ENCODE measurements at places on chromosomes 4 and X.

DNA sequence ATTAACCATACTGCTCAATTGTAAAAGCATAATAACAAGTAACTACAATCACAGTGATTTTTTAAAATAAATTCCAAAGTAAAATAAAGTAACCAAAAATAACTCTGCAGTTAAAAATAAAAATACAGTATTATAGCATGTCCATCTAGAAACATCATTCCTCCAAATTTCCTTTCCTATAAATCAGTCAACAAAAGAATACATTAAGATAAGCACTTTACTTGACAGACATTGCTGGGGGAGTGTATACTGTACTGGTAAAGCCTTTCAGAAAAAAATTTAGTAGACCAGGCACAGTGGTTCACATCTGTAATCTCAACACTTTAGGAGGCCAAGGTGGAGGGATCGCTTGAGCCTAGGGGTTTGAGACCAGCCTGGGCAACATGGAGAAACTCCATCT, 91.1 kb downstream of the LRBA start:
- no peak for DNase-seq

DNA sequence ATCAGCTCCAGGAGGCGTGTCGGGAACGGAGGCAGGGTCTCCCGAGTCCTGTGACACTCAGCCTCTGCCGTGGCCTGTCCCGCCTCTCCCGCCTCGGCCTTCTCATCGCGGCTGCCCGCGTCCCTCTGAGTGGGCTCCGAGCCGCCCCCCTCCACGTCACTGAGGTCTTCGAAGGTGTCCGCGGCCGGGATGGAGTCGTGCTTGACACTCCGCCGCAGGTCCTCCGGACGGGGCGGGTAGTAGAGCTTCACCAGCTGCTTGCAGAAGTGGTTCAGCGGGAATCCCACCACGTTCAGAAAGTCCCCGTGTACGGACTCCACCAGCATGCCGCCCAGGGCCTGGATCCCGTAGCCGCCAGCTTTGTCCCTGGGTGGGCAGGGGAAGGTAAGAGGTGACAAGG, 25.0 kb downstream of the ASMTL start:
- no peak for DNase-seq

DNA sequence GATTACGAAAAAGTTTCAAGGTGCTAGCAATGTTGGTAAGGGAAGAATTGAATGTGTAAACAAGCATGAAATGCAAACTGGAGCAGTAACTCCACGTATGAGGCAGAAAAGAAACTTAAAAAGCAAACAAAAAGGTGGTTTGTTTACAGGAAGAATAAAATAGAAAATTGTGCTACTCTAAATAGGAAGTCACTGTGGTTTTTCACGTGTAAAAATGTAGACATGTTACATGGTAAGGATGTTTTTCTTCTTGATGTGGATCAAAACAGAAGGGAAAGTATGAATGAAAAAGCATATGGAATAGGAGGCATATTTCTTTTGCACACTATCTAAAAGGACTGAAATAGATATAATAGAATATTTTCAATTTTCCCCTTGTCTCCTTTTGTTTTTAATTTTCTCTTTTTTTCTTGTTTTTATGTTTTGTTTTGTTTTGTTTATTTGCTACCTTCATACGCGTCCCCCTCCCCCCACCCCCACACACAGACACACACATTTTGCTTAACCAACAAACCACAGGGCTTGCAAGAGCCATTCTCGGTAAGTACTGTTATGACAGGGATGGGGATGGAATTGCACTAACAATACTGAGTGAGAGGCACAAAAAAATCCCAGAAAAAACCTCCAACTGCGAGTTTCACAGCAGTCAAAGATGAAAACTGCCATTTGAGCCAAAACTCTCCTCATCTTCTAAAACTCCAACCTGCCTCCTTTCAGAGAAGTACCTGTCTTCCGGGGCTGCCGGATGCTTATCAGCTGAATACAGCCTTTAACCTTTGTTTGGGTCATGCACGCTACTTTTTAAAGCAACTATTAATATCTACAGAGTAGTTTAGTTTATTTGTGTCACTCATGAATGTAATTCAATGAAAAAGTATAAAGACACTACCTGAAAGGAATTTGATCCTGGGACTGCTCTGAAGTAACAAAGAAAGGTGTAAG, 135.8 kb downstream of the IL15 start:
- no peak for DNase-seq

DNA sequence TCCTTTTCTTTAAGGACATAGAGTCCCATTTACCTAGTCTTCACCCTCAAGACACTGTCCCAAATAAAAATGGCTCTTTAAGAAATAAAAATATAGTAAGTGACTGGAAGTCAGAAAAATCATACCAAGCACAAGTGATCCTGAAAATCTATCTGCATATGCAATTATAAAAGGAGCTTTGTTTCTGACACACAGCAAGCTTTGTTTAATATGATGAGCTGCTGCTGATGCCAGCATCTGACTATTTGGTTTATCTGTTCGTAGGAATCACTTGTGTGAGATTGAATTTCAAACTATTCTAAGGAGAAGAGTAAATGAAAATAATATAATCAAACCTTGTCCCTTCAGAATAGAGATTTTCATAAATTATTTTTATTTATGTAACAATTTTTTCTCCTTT, 332.4 kb downstream of the PCDH7 start:
- no peak for DNase-seq

GRCh38 chr4:7867701-7868435, 71.8 kb downstream of the AFAP1 start:
- peak; percentile 35 for DNase-seq

DNA sequence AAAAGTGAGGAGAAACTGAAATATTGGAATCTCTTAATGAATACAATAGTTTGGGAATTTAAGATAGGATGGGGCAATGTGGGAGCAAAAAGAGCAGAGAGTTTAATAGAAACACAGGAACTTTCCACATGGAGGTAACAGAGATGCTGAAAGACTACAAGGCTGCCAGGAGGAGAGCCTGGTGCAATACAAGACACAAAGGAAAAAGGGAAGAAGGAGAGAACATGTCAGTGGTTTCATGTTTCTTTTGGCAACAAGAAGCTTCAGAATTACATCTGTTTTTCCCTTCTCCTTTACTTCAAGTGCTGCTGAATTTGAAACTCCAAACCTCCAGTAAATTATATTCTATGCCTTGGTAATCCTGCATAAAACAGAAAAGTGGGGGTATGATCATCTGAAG, 474.3 kb downstream of the FAT4 start:
- no peak for DNase-seq

GRCh38 chr4:162838671-162839070, 328.0 kb downstream of the NAF1 start:
- no peak for DNase-seq

GRCh38 chr4:11189756-11190155, 238.9 kb downstream of the HS3ST1 start:
- DNase-seq = peak; percentile 72

DNA sequence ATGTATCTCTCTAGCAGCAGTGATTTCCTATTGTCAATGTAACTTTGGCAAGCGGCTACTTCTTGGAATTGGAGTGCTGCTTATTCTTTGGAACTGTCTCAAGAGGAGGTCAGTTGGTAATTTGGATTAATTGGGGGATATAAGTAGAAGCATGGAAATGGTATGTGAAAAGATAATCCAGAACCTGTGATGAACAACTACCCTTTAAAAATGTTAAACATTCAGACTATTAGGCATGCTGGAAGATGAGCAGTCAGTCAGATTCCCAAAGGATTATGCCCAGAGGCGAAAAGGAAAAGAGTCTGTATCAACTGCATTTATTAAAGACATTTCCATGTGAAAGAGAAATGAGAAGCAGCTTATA, 62.5 kb downstream of the SEC24D start:
- no peak for DNase-seq

GRCh38 chr4:54683616-54684346, 26.0 kb downstream of the KIT start:
- DNase-seq = peak; percentile 68

GRCh38 chrX:21487832-21488231, 113.6 kb downstream of the CNKSR2 start:
- DNase-seq = no peak

DNA sequence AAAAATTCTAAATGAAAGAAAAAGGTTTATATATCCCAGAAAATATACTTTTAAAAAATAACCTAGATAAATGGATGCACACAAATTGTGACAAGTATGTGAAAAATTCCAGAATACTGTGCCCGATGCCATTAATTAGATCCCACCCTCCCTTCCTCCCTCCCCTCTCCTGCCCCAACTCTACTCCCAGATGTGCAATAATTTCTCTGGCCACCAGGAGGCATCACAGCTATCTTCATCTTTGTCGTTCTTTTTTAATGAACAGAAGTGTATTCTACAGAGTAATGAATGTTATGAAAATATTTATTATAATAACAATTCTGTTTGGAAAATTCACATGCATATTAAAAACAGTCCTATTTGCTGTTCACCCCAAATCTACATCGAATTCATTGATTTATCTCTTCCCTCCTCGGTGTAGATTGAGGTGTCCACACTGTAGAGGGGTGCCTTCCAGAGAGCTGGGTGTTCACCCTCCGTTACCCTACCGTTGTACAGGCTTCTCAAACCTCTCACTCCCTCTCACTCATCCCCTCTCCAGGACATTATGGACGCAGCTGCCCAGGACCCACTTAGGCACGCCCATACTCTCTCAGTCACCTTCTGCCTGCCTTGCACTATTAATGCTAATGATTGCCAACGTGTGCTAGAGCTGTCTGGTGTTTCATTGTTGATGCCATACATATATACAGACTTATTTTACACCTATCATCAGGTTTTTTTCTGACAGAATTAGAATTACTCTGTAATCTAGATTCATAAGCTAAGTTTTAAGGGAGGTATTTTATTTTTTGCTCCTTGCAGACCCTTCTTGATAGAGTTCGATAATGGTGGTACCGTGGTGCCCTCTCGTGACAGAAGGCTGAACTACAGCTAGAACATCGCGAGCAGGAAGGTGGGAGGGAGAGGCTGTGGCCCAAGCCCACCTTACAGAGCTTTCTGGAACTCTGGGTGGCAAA, 14.1 kb downstream of the RAB40AL start:
- DNase-seq = peak; percentile 80

DNA sequence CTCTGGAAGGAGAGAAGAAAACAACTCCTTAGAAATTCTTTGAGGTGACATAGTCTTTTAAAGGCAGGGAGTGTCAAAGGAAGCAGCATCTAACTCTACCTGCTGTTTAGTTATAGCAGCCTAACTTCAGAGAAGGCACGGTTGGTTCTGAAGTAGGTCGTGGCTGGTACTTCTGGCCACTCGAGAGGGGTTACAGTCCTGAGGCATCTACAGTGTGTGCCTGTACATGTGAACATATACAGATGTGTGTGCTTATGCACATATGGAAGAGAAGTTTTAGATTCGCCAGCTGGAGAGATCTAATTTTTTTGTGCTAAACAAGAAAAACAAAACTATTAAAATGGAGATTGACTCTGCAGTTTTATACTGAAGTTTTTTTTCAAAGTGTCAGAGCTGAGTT, 52.7 kb downstream of the GATB start:
- peak; percentile 1 for DNase-seq

GRCh38 chrX:109448282-109448938, 33.5 kb downstream of the GUCY2F start:
- no peak for DNase-seq

GRCh38 chrX:31057291-31057690, 14.6 kb downstream of the FTHL17 start:
- no peak for DNase-seq

GRCh38 chr4:19615086-19615689, 636.5 kb upstream of the SLIT2 start:
- no peak for DNase-seq

GRCh38 chrX:31237189-31237588, 165.3 kb upstream of the FTHL17 start:
- no peak for DNase-seq

- no peak for DNase-seq
Measured at GRCh38 chrX:79195027-79195426, 50.5 kb downstream of the GPR174 start.

GRCh38 chr4:32962100-32962499, 2241.9 kb downstream of the PCDH7 start:
- no peak for DNase-seq

GRCh38 chrX:154308108-154308946, 12.7 kb downstream of the TKTL1 start:
- peak; percentile 77 for DNase-seq

DNA sequence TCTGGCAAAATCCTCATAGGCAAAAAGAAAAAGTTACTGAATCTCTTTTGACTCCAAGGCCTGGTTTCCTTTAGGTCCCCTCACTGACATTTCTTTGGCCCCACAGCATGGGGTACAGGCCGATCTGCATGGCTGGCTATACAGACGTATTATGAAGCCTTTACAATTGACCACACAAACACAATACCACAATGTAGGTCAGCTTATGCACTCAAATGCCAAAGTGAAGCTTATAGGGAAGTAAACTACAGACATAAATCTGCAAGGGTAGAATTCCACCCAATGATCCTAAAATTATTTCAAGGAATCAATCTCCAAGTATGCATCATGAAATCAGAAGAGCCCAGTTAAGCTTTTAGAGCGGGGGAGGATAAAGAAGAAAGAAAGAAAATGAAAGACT, 20.7 kb downstream of the STX18 start:
- DNase-seq = no peak

DNA sequence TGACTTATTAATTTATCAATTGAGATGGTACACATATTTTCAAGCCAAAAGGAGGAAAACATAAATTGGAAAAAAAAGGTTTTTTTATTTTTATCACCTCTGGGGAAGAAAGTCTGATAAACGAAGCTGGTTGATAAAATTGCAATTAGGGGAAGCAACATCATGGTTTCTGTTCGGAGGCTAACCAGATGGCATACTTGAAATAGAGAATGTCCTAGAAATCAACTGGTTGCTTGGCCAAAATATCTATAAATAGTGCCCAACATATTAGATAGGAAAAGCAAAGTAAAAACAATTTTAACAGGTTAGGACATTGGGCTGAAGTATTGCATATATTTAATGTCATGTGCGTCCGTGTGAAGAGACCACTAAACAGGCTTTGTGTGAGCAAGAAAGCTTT, 14.3 kb downstream of the KLKB1 start:
- no peak for DNase-seq

DNA sequence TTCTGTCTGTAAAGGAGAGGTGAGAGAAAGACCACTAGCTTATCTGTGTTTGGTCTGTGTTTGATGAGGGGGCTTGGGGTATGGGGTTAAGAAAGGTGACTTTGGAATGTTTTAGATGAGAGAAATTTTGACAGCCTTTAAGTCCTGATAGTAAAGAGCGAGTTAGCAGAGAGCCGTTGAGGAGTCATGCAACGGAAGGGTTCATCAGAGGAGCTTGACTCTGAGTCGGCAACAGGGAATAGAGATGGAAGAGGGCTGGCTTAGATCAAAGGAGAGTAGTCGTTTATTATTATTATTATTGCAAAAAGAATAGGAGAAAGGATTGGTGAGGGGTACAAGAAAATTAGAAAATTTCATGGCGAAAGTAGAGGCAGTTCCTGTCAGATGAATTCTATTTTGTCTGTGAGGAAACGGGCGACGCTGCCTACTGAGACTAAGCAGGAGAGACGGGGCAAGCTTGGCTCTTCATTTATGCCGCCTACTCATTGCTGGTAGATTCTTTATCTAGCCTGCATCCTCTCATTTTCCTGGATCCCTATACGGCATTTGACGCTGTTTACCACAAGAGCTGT, 473 bp upstream of the VAMP7 start:
- DNase-seq = no peak

Data from islet precursor cell (in vitro differentiated cells).